Activated naive CD4-positive, alpha-beta T cell treated with anti-CD3 and anti-CD28 coated beads, Interleukin-2, amount 50 U/mL, for 72 hours (primary cell): ENCODE measurements at places on chromosomes 1 and 21. TPM values are rescaled to one million over a fixed set of nuclear protein-coding genes. Genes with fewer than 3 reads are reported as not detected.

NECTIN4 gene
- total RNA-seq = 0.16 TPM

NKAIN1 gene
- total RNA-seq = not detected

SZT2 gene
- total RNA-seq = 52.2 TPM

ERRFI1 gene
- total RNA-seq = 1.9 TPM

HSPA13 gene
- total RNA-seq = 35.6 TPM

OLFML3 gene
- 0.33 TPM for total RNA-seq

OR11L1 gene
- total RNA-seq = not detected

CBR3 gene
- total RNA-seq = 9.6 TPM

SYCP1 gene
- not detected for total RNA-seq

BRINP3 gene
- not detected for total RNA-seq

KRTAP12-2 gene
- not detected for total RNA-seq

UTS2 gene
- not detected for total RNA-seq

GCSAML gene
- total RNA-seq = 0.16 TPM

GNG12 gene
- not detected for total RNA-seq

TFAP2E gene
- 0.47 TPM for total RNA-seq

KIF2C gene
- total RNA-seq = 228 TPM

ARHGAP30 gene
- 180 TPM for total RNA-seq
